ENCODE measurements at places on chromosomes 4 and X.

DNA sequence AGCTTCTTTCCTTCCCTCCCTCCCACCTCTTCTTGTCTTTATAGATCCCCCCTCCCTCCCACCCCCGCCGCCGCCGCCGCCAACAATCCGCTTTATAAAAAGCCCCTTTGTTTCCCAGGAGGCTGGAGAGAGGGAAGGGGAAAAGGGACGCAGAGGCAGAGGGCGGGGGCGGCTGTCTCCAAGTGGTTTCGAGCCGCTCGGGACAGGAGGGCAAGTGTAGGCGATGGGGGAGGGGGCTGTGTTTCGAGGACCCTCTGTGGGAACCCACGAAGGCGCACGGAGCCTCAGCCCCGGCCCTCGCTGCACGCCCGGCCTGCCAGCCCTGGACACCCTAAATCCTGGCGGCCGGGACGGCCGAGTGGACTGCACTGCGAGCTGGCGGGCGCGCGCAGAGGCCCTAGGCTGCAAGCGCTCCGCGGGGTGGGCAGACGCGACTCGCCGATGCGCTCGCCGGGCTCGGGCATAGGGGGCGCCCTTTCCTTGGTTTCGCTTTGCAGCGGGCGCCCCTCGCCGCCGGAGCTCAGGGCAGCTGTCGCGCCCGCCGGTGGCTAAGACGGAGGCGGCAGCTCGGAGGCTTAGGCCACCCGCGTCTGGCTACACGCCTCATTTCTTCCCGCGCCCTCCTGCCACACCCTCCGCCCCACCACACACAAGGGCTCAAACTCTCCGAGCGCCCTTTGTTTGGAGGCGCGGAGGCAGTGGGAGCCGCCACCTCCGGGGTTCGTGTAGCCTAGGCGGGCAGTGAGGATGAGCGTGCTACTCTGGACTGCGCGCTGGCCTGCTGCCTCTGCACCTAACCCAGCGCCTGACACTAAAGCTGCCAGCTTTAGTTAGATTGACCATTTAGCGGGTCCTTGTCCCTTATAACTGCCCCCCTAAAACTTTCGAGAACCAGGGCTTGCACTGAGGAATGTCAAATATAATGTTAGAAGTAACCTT lies 2.2 kb downstream of the MAMLD1 start:
- DNase-seq, result no peak

GRCh38 chr4:73715659-73716058 lies 24.7 kb upstream of the CXCL8 start:
- DNase-seq, result no peak

DNA sequence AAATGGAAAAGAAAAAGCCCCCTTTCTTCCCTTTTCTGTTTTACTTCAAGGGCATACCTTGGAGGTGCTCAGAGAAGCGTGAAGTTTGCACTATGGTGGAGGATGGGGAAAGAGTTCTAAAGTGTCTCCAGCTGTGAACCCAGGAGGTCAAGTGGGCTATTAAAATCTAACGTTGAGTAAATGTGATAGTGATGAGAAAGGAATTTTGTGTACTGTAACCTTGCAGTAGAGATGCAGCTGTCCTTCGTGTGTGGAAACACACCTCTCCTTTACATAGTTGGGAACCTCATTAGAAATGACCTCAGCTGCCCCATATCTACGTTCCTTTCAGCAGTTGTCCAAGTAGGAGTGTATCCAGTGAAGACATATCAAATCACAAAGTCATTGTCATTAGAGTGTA lies 26.5 kb downstream of the ADH5 start:
- no peak for DNase-seq

- no peak for DNase-seq
Observed at GRCh38 chr4:169234137-169234855, 36.5 kb downstream of the SH3RF1 start.

GRCh38 chr4:188941524-188942119 lies 802.4 kb downstream of the TRIML1 start:
- DNase-seq, result no peak

GRCh38 chr4:88610771-88611170 lies 18.5 kb downstream of the HERC3 start:
- DNase-seq, result no peak

GRCh38 chrX:7191681-7192110 lies 43.7 kb upstream of the PUDP start:
- no peak for DNase-seq

- no peak for DNase-seq
Observed at GRCh38 chr4:103054030-103054429, 22.5 kb downstream of the SLC9B2 start.
